Epithelial cell of prostate (primary cell): ENCODE measurements at places on chromosomes 2 and 18.

- DNase-seq, result no peak
Observed at GRCh38 chr2:234392041-234392615, 104.8 kb downstream of the ARL4C start.

DNA sequence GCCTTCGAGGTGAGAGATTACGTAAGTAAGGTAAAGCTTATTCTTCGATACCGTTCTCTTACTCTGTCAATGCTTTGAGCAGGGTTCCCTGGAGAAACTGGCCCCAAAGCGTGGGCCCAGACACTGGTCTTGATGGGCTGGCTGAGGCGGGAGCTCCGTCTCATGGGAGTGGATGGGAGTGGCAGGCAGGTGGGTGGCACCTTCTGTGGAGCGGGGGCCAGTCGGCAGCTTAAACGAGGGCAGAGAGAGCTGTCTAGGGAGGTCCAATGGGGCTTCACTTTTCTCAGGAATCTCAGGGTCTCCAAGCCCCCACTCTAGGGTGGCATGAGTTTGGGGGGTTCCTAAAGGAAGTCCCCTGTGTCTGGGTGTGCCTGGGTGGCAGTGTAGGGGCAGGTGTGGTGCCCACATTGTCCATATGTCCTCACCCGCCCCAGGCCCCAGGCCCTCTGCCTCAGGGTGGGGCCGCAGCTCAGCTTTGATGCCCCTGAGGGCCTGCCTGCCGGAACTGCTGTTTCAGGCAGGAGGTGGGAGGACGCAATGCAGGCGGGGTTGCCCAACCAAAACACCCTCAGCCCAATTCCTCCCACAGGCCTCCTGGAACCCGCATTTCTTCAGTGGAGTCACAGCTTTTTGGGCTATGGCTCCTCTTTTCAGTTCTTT is 32.5 kb upstream of the FOSL2 start:
- DNase-seq, result no peak

GRCh38 chr2:134231965-134232340 is 21.9 kb upstream of the MGAT5 start:
- DNase-seq, result no peak

DNA sequence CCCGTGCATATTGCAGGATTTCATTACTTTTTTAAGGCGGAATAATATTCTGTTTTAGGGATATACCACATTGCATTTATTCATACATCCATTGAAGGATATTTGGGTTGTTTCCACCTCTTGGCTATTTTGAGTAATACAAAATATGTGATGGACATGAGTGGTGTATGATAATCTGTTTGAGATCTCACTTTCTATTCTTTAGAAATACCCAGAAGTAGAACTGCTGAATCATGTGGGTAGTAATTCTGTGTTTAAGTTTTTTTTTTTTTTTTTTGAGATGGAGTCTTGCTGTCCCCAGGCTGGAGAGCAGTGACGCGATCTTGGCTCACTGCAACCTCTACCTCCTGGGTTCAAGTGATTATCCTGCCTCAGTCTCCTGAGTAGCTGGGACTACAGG is 201.4 kb downstream of the NYAP2 start:
- no peak for DNase-seq

- DNase-seq, result no peak
Observed at GRCh38 chr2:99988599-99988998, 153.8 kb downstream of the AFF3 start.

GRCh38 chr2:68913359-68913758 is 39.3 kb downstream of the GKN2 start:
- DNase-seq, result no peak

- DNase-seq, result no peak
Observed at GRCh38 chr2:207897541-207898353, 127.6 kb downstream of the PLEKHM3 start.

DNA sequence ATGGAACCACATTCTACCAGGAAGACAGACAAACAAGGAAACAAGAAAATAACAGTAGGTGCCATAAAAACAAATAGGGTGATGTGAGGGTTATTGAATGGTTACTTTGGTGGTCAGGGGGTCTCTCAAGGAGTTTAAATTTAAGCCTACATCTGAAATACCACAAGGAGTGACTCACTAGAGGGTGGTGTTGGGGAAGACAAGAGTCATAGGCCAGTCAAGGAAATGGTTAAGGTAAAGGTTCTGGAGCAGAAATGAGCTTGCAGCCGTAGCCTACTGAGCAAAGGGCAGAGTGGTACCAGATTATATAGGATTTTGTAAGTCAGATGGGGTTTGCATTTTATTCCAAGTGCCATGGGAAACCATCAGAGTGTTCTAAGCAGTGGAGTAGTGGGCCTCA is 135.6 kb upstream of the DAPL1 start:
- DNase-seq, result no peak

- DNase-seq, result no peak
Observed at GRCh38 chr2:164867779-164868397, 26.3 kb upstream of the COBLL1 start.

GRCh38 chr2:173291412-173291811 is 63.3 kb upstream of the CDCA7 start:
- DNase-seq, result no peak

DNA sequence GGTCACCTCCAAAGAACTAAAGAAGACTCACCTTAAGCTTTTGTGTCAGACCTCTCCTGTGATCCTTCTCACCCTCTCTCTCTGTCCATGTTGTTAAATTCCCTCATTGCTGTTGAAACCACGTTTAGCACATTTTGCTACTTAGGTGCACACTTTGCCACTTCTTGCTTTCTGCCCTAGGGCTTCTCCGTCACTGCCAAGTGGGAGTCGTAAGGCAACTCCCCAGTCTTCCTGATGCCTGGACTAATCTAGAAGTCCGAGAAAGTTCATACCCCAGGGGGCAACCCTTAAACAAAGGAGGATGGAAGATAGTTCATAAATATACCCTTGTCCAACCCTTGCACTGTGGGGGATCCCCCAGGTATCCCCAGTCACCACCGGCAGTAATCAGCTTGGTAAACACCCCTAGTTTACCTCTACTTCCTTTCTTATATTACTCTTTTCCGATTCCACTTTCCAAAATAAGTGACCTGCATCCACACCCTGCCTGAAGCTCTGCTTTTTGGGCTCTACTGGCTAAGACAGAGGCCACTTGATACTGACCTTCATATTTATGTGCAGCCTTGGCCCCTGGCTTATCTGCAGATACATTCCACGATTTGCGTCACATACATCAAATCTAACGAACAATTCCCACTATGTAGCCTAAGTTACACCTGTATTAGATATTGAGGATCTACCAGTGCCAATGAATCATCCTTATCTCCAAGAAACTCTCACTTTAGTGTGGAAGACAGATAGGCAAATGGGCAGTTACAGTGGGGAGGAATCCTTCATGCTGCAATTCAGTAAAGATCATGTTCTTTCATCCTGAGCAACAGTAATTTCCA is 776.2 kb downstream of the RNF144A start:
- no peak for DNase-seq

- DNase-seq, result no peak
Observed at GRCh38 chr2:11379558-11379957, 35.1 kb upstream of the ROCK2 start.

- DNase-seq, result no peak
Observed at GRCh38 chr2:208361077-208361441, 45.5 kb upstream of the PTH2R start.

DNA sequence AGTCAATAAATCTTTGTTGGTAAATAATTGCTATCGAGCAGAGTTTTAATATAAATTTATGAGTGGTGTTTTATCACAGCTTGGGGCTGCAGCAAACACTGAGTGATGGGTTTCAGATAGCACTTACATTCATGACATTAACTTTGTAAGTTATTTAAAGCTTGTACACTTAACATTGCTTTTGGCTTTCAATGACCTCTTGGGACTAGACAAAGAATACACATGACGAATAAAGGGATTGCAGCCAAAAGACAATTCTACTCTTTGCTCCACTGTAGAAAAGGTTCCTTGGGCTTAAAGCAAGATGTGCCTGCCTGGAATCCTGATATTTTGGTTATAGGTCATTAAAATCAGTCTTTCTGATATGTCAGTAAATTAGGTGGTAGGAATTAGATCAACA is 299.5 kb downstream of the GBX2 start:
- DNase-seq, result no peak

GRCh38 chr2:196808083-196808665 is 981 bp downstream of the C2orf66 start:
- DNase-seq, result no peak

GRCh38 chr2:85913884-85914881 is 25.4 kb upstream of the ST3GAL5 start:
- peak; percentile 81 for DNase-seq

- peak; percentile 50 for DNase-seq
Observed at GRCh38 chr2:45616658-45617411, 5.8 kb upstream of the SRBD1 start.

GRCh38 chr2:200625282-200625681 is 39.5 kb downstream of the AOX1 start:
- DNase-seq, result no peak

DNA sequence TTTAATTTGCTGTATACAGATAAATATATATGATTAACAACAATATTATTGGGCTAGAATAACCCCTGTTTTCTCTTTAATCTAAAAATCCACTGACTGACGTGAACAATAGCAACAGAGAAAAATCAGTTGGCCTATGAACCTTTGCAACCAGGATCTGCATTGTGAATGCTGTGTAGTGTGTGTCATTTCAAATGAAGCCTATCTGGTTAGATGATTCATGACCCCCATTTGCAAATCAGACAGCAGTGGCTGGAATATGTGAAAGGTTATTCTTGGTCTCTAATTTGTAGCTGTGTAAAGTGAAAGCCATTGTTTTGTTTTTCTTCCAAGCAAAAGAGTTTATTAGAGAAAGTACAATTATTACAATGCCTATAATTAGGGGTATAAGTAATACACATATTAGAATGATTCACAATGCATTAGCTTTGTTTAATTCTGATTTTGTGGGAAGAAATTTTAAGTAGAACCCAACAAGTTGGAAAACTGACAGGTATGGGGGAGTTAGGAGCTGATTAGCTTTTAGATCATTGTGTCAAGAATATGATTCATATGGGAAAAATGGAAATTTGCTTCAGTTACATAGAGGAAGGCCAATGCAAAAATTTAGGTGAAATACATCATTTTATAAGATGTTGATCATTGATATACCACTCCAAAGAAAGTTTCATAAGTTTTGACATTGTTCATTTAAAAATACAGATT is 1362.2 kb upstream of the TMEFF2 start:
- DNase-seq, result no peak

- DNase-seq, result no peak
Observed at GRCh38 chr18:55654986-55655385, 67.0 kb upstream of the TCF4 start.

DNA sequence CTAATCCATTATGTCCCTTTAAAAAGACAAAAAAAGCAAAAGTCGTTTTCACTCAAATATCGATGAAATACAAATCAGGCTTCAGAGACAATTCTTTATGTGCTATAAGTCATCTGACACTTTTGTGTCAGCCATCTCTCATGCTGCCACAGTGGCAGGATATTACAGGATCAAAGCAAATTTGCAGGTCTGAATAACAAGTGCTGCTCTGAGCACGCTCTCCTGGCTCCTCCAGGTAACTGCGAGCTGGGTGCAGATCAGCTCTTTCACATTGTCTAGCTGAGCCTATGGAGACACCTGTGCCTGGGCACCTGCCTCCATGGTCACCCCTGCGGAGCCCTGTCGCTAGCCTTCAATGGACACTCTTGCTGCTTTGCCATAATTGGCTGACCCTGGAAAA is 250.2 kb upstream of the RAB12 start:
- DNase-seq, result no peak

GRCh38 chr2:66582104-66582986 is 147.4 kb downstream of the MEIS1 start:
- DNase-seq, result no peak

DNA sequence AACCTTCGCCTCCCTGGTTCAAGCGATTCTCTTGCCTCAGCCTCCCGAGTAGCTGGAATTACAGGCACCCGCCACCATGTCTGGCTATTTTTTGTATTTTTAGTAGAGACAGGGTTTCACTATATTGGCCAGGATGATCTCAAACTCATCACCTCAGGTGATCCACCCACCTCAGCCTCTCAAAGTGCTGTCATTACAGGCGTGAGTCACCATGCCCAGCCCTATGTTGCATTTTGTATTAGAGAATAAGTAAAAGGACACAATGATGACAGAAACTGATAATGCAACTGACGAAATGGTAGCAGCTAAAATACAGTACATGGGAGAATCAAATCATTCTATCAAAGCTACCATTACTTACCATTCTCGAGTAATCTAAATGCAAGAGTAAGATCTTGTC is 276.7 kb downstream of the DSEL start:
- DNase-seq, result no peak

GRCh38 chr2:2723064-2723463 is 392.0 kb upstream of the MYT1L start:
- DNase-seq, result no peak

DNA sequence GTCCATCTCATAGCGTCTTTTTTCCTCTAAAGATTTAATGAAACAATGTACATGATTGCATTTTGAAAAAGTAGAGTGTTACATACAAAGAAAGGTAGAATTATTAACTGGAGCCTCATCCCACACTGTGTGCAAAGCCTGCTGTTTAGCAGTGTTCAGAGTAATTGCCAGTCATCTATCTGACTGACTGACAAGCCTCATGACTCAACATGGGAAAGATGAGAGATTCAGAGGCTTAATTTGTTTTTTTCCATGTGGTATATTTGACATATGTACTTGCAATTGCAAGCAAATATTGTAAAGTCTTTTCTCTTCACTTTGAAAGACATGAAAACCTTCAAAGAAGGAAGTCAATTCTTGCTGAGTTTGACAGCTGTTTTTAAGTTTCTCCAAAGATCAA is 14.7 kb downstream of the PCARE start:
- no peak for DNase-seq

DNA sequence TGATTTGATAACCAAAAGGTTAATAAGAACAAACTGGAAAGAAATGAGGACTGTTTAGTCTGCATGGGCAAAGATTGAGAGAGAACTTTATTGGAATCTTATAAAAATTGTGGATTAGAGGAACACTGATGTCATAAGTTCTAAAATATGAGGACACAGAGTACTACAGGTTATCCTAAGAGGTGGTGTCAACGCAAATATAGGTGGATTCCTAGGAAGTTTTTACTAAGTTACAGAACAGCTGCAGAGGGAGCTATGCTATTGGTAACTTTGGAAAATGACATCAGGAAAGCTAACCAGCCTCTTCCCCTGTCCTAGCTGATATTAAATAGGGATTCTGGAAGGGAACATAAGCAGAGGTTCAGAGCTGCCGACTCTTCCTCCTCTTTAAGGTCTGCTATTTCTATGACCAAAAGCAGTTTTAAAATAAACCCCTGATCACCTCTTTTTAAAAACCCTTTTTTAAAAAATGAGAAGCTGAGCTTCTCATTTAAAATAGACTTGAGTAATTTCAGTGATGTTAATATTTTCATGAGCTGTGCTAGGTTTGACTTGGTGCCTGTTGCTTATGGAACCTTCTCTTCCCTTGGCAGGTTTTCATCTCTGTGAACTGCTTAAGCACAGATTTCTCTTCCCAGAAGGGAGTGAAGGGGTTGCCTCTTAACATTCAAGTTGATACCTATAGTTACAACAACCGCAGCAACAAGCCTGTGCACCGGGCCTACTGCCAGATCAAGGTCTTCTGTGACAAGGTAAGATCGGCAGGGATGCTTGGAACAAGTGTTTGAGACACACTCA is 34.2 kb downstream of the GRHL1 start:
- DNase-seq, result no peak

GRCh38 chr2:38613126-38613848 is 10.6 kb upstream of the HNRNPLL start:
- no peak for DNase-seq

- no peak for DNase-seq
Observed at GRCh38 chr2:9388199-9388681, 35.1 kb downstream of the ITGB1BP1 start.
